ENCODE measurements at places on chromosomes 5 and 9. TPM values are rescaled to one million over a fixed set of nuclear protein-coding genes. Genes with fewer than 3 reads are reported as not detected.

CCDC192 gene
- total RNA-seq = not detected

EXOSC3 gene
- 29.4 TPM for total RNA-seq

SPATA6L gene
- total RNA-seq = 2.7 TPM

ENG gene
- total RNA-seq = 84.2 TPM

DENND1A gene
- total RNA-seq = 9.5 TPM

CDO1 gene
- 3.3 TPM for total RNA-seq

SPDL1 gene
- total RNA-seq = 27.5 TPM

RLN2 gene
- total RNA-seq = not detected

OR1B1 gene
- total RNA-seq = not detected

QRFP gene
- total RNA-seq = not detected

MAMDC4 gene
- total RNA-seq = 5.1 TPM

HCN1 gene
- not detected for total RNA-seq

ADGRD2 gene
- total RNA-seq = not detected

LCP2 gene
- total RNA-seq = 2.4 TPM

COL23A1 gene
- 0.17 TPM for total RNA-seq

TTLL11 gene
- total RNA-seq = 5.3 TPM

KLF4 gene
- total RNA-seq = 4.6 TPM

IL4 gene
- total RNA-seq = not detected

INSL6 gene
- total RNA-seq = not detected

LAMC3 gene
- 0.51 TPM for total RNA-seq

CDK7 gene
- 62.5 TPM for total RNA-seq

GNAQ gene
- 88.6 TPM for total RNA-seq

SERF1B gene
- total RNA-seq = 29.3 TPM

SLC34A3 gene
- not detected for total RNA-seq

STC2 gene
- 11.7 TPM for total RNA-seq

ROPN1L gene
- total RNA-seq = 0.68 TPM

CRB2 gene
- not detected for total RNA-seq

TMEM252 gene
- not detected for total RNA-seq

FAM221B gene
- not detected for total RNA-seq

CER1 gene
- total RNA-seq = not detected

COL15A1 gene
- total RNA-seq = 31.5 TPM

BOD1 gene
- 61.3 TPM for total RNA-seq

ATG10 gene
- total RNA-seq = 10.6 TPM

TRPM3 gene
- 1.4 TPM for total RNA-seq

CKMT2 gene
- total RNA-seq = 0.56 TPM

CDH12 gene
- total RNA-seq = not detected

ADCY2 gene
- not detected for total RNA-seq

GALNT10 gene
- total RNA-seq = 38.8 TPM

CATSPER3 gene
- total RNA-seq = not detected

SGCD gene
- 0.84 TPM for total RNA-seq

ADAMTSL1 gene
- total RNA-seq = 6.0 TPM

PCDHA1 gene
- 0.17 TPM for total RNA-seq

SLC36A2 gene
- not detected for total RNA-seq

ARL14EPL gene
- not detected for total RNA-seq

Data from dermis blood vessel endothelial cell (primary cell).